AG09319 (cell line): ENCODE measurements at places on chromosomes 12 and 14.

GRCh38 chr14:50772412-50772811, 58.5 kb downstream of the NIN start:
- DNase-seq: peak; percentile 81

DNA sequence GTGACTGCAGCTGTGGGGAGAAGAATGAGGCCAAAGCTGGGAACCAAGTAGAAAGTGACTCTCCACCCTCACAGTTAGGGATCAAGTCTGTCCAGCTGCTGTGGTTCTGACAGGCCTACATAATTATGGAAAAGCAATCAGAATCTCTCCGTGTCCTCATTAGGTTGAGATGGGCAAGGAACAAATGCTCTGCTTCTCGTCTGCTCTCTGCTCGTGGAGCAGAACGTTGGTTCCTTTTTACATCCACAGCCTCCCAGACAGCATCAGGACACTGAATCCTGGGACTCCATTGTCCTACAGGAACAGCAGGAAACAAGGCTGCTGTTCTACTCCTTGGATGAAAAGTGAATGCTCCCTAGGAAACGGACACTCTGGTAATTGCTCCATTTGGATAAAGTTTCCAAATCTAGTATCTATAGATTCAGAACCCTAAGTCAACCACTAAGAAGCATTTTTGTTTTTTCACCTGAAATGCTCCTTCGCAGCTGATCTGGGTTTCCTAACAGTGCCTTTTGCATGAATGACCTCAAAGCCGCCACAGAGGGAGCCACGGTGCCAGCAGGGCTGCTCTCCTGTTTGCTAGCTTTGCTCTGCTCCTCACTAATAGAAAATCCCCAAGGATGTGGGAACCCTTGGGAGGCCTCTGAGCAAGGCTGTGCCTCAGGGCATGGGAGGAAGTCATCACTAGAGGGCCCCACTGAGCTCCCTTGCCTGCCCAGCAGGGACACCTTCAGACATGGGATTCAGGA, 102.0 kb downstream of the EGLN3 start:
- no peak for DNase-seq

DNA sequence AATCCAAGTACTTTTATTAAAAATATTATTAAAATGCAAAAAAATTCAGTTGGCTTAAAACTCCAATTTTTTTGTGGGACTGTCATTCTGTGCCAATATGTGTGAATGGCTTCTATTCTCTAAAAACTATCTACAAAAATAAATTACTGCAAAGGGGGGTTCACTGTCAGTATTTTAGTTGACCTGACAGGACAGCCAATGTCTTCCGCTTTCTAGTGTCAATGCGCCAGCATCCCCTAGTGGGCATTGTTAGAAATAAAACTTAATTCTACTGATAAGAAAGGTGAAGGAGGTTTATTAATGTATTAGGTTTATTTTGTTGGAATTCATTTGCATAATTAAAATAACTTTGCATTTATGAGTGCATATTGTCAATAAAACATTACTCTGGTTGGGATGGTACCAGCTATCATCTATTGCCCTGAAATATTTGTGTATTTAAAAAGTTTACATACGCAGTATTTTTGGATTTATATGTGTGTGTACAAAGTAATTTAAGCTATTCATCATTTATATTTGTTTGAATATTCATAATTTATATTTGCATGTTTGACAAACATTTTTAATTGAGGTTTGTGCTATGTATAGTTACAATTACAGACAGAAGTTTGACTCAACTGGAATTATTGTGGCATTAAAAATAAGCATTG, 527.2 kb downstream of the FLRT2 start:
- no peak for DNase-seq

DNA sequence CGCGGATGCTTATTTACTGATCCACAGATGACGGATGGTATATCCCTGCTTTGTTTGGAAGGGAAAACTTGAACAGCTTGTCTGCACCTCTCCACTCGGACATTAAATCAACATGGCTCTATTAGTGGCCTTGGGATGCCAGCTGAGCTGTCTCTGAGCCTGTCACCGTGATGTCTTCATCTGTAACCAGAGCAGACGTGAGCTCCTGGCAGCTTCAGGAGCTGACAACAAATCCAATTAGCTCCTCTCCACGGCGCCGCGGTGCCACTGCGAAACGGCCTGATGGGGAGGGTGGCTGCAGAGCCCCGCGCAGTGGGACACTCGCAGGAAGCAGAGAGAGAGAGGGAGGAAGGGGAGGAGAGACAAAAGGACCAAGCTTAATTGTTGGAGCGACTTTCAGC, 112.3 kb downstream of the PAPOLA start:
- DNase-seq: no peak

- DNase-seq: no peak
Measured at GRCh38 chr12:23906329-23906728, 43.1 kb downstream of the SOX5 start.

- no peak for DNase-seq
Measured at GRCh38 chr12:105899589-105899988, 239.2 kb downstream of the NUAK1 start.

DNA sequence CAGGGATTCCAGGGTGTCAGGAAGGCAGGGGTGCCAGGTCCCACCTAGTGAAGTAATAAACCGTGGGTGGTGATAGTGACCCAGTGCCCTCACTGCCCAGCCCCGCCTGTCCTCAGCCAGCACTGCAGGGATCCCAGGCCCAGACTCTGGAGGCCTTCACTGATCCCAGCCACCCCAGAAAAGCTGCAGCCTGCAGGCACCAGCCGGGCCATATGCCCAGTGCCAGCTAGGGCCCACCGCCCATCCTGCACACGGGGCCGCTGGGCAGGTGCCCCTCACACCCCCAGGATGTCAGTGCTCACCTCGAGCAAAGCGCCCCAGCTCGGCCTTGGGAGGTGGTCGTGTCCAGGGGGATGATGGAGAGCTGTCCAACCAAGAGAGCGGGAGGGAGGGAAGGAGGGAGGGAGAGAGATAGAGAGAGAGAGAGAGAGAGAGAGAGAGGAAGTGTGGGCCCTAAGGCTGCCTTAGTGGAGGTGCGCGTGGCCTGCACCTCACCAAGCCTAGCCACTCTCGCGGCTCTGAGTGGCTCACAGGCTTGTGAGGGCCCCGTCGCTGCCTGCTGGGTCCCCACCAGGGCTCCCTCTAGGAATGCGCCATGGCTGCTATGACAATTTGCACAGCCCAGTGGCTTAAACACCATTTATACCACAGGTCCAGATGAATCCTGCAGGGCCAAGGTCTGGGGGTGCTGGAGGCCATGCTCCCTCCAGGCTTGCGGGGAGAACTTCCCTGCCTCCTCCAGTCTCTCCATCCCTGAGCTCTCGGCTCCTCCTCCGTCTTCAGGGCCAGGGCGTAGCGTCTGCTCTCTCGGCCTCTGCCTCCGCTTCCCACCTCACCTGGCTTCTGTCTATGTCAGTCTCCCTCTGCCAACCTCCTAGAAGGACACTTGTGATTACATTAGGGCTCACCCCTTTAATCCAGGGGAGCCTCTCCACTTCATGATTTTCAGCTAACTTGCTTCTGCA, 401.0 kb downstream of the TMEM121 start:
- no peak for DNase-seq

- no peak for DNase-seq
Measured at GRCh38 chr12:120920178-120920577, 16.0 kb upstream of the SPPL3 start.

GRCh38 chr12:41407232-41407799, 219.2 kb downstream of the PDZRN4 start:
- DNase-seq: no peak

DNA sequence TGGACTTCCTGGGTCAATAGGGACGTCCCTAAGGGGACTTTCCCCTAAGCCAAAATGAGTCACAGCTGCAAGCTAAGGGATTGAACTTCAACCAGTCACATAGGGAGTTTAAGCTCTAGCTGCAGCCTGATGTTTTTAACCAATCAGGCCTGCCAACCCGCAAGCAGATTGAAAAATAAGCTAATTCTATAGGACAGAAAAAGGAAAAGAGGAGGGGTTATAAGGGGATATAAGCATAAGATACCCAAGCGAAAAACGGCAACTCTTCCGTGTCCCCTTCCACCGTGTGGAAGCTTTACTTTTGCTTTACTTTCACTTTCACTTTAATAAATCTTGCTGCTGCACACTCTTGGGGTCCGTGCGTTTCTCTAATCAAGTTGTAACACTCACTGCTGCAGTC, 24.4 kb downstream of the ATP23 start:
- no peak for DNase-seq

DNA sequence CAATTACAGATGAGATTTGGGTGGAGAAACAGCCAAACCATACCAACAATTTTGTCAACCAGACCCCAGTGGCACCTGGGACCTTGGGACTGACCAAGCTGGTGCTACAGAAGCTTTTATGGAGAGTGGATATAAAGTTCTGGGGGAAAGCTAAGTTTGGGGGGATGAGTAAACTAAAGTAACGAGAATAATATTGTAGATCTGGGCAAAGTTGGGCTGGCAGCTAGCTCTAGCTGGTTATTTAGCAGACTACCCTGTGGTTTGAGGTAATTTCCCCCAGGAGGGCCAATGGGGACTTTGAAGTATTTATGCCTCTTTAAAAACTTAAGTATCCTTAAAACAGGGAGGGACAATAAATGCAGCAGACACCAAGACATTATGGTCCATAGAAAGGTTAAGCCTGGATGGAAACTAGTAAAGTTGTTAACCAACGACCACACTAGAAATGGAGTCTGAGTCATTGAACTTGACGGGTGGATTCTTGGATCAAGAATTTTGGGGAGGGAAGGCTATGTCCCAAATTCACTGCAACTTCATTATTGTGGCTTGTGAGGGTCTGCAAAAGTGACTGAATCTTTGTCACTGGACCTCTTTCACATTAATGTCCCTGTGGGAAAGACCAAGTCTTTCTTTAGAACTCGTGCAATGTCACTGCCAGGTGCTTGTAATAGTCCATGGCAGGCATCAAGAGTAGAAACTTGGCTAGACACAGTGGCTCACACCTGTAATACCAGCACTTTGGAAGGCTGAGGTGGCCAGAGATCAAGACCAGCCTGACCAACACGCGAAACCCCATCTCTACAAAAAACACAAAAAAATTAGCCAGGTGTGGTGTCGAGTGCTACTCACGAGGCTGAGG, 48.5 kb upstream of the OR5AU1 start:
- DNase-seq: no peak
